ENCODE measurements at places on chromosomes 5 and 9. TPM values are rescaled to one million over a fixed set of nuclear protein-coding genes. Genes with fewer than 3 reads are reported as not detected.

Gene PRRX2
- total RNA-seq = 2.0 TPM

Gene MCIDAS
- total RNA-seq = not detected

Gene PAEP
- not detected for total RNA-seq

Gene PDE4D
- total RNA-seq = 36.6 TPM

Gene CDH9
- total RNA-seq = not detected

Gene VAV2
- total RNA-seq = 17.4 TPM

Gene GZMA
- total RNA-seq = not detected

Gene CTNND2
- not detected for total RNA-seq

Gene SLC6A18
- not detected for total RNA-seq

Gene CIZ1
- total RNA-seq = 25.5 TPM

Gene PGM5
- 74.4 TPM for total RNA-seq

Gene PFN3
- total RNA-seq = not detected

Gene GFI1B
- not detected for total RNA-seq
